Stimulated activated memory B cell treated with anti-CD40 and anti-IgM and Interleukin-4, amounts not matched to agents 10 μg/mL and 1 μg/mL and 100 μg/mL, for 72 hours (primary cell): ENCODE measurements at places on chromosomes 3 and 15.

DNA sequence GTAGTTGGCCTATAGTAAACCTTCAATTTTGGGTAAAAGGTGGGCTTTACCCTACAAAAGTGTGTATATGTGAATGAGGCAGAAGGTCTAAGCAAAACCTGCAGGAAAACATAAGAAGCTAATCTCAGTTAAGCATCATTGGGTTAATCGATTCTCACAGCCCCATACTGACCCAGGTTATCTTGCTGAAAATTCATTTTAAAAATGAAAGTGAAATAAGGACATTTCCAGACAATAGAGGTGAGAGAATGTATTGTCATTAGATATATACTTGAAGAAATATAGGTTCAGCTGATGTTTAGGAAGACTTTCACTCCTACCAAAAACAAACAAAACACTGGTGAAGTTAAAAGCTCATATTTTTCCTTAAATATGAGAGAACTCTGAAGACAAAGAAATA, 85.6 kb downstream of the MCF2L2 start:
- ATAC-seq, result no peak

DNA sequence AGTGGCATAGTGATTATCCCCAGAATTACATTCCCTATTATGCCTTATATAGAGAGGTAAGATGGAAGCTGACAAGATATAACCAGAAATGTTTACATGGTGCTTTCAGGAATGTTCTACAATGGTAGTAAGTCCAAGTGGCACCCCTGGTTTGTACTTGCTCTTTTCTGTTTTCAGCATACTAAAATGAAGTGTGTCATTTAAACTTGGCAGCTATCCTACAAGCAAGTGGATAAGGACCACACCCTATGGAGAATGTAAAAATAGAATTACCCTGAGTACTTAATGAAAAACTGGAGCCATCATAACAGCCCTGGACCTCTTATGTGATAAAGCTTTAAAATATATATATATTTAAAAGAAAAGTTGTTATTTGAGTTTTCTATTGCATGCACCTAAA, 1012.7 kb upstream of the CADM2 start:
- ATAC-seq, result no peak

DNA sequence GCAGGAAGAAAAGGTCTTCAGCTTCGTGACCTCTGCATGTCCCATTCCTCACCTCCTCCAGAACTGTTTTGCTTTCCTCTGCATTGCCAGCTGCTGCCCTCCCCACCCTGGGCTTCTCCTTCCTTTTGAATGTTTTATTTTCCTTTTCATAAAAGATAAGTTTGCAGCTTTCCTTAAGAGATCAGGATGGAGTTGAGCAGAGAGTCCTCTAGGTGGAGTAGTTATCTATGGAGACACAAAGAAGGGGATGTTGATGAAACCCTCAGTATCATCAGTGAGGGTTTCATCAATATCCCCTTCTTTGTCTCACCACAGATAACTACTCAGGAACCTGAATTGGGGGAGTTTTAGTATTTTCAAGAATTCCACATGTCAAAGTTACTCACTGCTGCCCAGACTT, 19.0 kb upstream of the SLC25A36 start:
- ATAC-seq, result no peak

GRCh38 chr3:64575211-64575844, 112.5 kb downstream of the ADAMTS9 start:
- ATAC-seq, result no peak

- ATAC-seq, result peak; percentile 53
Measured at GRCh38 chr3:124559846-124560574, 170.2 kb upstream of the UMPS start.

GRCh38 chr3:129286081-129286480, 7.4 kb downstream of the HMCES start:
- ATAC-seq, result no peak

GRCh38 chr15:67036775-67037555, 28.4 kb upstream of the SMAD3 start:
- ATAC-seq, result no peak

- ATAC-seq, result no peak
Measured at GRCh38 chr3:123705488-123706285, 120.8 kb upstream of the HACD2 start.

DNA sequence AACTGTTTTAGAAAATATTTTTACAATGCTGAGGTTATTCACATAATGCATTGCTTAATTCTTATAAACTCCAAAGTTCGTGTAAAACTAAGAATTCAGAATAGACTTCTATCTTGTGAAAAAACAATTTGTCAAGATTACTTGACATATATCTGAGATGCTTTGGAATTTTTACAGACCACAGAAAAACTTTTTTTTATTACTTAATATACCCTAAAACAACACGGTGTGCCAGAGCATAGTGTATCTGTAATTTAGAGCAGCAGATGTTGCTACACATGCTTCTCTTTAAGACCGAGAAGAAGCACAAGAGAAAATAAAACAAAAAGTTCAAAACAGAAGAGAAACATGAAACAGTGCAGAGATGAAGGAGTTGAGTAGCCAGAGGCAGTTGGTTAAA, 26.4 kb downstream of the ASB7 start:
- ATAC-seq, result no peak

- no peak for ATAC-seq
Measured at GRCh38 chr3:186142393-186142932, 33.6 kb upstream of the ETV5 start.

GRCh38 chr3:113896930-113897329, 50.9 kb upstream of the ZDHHC23 start:
- no peak for ATAC-seq

DNA sequence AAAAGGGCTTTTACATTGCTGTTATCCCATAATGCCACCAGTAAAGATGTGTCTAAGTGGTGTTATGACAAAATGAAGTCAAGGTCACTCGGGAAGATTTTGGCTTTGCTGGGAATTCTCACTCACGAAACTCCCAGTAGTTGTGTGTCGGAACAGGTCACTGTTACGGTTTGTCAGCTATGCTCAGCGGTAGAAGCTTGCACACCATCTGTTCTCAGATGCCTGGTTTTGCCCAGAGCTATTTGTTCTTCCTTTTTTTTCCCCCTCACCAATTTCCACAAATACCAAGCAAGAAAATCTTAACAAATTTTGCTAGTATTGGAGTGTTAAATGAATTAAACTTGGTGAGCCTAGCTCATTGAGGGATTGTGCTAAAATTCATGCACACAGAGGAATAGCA, 915.1 kb downstream of the MCTP2 start:
- no peak for ATAC-seq

- ATAC-seq, result no peak
Measured at GRCh38 chr15:78427953-78428352, 10.1 kb upstream of the IREB2 start.

DNA sequence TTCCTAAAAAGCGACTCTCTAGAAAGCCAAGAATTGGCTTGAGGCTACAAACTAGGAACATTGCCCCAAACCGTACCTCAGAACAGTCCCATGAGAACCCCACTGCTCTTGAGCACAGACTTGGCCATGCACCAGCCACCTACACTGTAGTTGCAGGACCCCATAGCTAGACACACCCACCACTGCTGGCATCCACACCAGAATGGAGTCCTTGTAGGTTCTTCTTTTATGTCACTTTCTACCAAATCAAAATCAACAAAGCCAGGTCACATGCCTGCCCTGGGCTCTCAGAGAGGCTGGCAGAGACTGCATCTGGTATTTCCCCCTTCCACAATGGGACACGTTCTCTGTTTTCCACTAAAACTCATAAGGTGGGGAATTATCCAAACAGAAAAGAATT, 290.5 kb downstream of the SHOX2 start:
- ATAC-seq, result no peak

DNA sequence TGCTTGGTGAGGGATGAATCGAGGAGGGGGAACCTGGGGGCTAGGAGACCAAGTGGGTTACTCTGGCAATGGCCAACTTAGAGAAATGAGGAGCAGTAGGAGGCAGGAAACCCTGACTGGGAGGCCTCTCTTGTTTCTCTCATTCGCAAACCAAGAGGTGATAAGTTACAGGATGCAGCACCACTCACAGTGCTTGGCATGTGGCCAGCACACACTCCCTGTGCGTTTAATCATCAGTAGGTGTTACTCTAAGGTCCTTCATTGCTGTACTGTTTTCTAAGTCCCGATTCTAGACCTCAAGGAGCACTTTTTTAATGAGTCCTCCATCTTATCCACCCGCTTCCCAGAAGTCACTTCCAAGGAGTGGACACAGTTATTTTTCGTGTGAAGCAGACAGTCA, 314.1 kb upstream of the TRIM42 start:
- ATAC-seq, result no peak

GRCh38 chr3:146162561-146162960, 1.6 kb upstream of the PLOD2 start:
- no peak for ATAC-seq

DNA sequence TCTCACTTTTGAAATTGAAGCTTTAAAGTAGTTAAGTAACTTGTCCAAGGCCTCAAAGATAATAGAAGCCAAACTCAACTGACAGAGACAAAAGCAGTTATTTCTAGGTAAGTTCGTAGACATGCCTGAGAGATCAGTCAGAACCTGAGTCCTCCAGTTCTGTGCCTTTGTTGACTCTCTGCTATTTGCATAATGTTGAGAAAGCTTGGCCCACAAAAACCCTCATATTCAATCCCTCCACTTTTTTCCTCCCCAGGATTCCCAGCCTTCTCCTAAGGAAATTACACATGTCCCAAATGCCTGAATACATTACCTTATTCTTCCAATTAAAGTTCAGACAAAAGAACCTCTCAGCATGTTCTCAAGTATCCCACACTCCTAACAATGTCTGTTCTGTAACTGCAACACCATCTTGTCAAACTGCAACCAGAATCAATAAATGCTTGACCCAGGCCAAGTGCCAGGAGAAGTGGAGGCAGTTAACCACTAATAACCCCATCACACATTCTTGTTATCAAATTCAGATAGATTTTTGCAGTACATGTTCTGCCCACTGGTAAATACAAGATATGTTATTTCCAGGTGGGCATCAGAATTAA, 217.8 kb downstream of the LRRC3B start:
- no peak for ATAC-seq

DNA sequence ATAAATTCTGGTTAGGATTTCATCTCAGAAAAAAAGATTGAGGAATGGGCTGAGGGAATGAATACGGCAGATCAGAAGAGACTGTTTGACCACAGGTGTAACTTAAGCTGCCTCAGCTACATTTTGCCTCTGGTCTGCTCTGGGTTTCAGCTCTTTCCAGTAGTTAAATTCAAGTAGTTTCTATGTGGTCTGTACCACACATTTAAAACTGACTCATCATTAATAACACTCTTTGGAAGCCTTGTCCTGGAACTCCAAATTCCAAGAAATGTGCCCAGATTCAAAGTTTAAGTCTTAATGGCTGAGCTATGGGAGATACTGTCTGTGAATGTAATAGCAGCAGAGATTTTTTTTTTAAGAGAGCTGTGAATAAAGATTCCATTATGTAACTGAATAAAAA, 133.1 kb upstream of the IGSF10 start:
- ATAC-seq, result no peak

DNA sequence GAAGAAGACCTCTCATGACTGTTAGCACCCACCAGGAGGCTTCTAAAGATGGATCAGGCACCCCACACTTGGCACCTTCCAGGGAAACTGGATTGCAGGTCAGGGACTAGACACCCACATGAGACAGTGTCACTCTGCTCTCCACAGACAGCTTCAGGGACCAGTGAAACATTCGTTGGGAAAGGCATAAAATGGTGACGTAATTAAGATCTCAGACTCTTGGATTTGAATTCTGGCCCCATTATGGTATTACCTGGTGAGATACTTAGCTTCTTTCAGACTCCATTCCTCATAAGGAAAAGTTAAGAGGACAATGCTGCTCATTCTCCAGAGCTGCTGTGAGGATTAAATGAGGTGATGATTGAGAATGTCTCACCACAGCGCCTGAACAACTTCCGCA, 261.1 kb downstream of the ARRDC4 start:
- ATAC-seq, result no peak

DNA sequence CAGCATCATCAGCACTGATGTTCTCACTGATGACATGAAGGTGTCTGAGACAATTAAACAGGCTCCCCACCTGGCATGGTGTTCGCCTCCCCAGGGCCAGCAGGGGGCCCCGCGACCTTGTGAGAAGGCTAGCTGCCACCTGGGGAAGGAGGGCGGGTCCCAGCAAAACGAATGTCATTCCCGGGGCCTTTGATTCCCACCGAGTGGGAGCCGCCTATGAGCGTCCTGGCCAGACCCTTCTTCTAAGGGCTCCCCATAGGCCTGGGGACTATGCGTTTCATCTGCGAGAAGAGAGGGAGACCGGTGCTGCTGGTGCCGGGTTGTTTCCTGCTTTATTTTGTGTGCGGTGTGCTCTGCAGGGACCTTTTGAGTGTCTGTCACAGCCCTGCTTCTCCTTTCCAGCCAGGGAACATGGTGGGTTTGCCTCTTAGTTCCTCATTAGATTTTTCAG, 20.5 kb upstream of the MINDY4B start:
- peak; percentile 79 for ATAC-seq

- ATAC-seq, result no peak
Measured at GRCh38 chr15:70491201-70491621, 272.1 kb downstream of the UACA start.

DNA sequence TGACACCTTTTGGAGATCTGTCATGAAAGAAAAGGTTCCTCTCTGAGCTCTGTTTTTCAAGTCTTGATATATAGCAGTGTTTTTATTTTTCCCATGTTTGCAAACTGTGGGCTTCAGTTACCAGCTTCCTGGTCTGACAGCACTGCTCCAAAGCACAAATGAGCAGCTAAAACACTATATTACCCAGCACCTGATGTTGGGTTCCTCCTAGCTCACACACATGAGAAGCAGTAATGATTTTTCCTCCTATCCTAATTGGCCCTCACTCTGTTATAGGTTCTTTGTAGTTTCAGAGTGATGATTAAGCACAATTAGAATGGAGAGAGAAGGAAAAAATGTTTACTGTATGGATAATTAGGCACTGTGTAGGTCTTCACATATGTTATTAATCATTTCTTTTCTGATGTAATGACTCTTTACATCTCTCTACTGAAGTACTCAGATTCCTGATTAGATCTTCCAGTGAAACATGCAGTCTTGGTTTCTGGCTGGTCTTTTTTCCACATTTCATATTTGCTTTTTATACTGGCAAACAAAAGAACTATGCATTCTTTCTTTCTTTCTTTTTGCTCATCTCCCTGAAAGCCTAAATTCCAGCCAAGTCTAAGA, 939.7 kb downstream of the NSUN3 start:
- no peak for ATAC-seq
